ENCODE measurements at places on chromosomes 1 and 21.

GRCh38 chr1:242178924-242179708 is 180.2 kb upstream of the MAP1LC3C start:
- DNase-seq, result no peak

DNA sequence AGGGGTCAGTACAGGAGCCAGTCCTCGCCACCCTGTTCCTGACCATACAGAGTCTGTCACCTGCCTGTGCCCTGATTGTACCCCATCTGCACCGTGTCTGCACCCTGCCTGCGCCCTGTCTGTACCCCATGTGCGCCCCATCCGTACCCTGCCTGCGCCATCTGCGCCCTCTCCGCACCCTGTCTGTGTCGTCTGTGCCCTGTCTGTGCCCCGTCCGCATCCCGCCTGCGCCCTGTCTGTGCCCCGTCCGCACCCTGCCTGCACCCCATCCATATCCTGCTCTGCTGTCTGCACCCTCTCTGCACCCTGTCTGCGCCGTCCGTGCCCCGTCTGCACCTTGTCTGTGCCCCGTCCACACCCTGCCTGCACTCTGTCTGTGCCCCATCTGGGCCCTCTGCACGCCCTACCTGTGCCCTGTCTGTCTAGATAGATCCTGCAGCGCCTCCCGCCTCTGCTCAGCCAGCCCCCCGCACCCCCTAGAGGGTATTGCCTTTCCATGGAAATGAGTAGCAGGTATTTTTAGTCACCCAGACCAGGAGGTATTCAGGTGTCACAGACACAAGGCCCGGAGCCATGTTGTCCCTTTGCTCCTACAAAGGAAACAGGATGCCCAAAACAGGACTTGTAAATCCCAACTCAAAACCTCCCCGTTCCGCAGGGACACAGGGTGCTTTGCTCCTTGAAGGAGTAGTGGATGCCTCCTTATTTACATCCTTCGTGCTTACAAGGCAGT is 7.7 kb upstream of the NPHP4 start:
- no peak for DNase-seq

GRCh38 chr1:42136466-42136865 is 16.7 kb upstream of the GUCA2B start:
- peak; percentile 79 for DNase-seq

DNA sequence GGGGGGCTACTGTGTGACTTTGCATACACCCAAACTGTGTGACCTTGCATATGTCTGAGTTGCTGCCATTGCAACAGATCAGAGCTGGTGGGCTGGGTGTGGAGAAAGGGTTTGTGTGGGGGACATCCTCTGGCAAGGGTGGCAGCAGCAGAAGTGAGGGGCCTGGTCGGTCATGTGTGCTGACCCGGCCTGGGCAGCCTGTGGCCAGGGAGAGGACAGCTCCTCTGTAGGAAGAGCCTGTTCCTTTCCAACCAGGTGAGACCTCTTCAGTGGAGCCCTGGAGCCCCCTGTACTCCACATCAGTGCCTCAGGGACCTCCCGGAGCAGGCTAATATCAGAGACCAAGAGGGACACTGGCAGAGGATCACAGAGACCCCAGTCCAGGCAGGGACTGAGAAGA is 8.3 kb downstream of the PCSK9 start:
- DNase-seq, result no peak
